ENCODE measurements at places on chromosomes 12 and 14.

- DNase-seq: no peak
Observed at GRCh38 chr14:104446611-104447010, 133.0 kb upstream of the C14orf180 start.

- no peak for DNase-seq
Observed at GRCh38 chr12:67573566-67573965, 75.0 kb upstream of the DYRK2 start.

DNA sequence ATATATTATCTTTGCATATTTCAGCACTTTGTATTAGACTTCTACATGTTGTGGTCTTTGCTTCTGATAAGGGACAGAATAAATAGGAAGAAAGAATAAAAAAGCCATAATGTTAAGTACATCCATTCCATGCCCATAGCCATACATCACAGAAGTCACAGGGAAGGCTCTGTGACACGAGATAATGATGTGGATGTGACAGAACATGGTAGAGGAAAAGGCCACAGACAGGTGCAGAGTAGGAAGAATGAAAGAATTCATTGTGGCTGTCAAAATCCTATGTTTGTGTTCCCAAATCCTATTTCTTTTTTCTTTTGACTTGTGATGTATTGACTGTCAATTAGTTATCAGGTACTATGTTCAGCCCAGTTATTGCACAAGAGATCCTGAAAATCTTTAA is 38.4 kb downstream of the BICD1 start:
- DNase-seq: no peak

DNA sequence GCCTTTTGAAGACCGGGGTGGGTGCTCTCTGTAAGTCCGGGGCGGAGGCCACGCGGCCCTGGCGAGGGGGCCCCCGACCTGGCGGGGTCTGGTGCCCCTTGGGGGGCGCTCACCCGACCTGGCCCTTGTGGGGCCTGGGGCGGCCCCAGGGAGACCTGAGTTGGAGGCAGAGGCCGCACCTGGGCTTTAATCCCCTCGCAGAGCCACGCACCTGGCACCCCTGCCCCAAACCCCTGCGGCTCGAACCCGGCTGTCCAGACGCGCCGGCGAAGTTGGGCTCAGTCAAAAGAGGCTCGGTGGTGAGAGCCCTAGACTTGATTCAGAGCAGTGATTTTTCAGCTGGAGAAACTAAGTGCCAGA is 267 bp downstream of the CFAP251 start:
- no peak for DNase-seq

- no peak for DNase-seq
Observed at GRCh38 chr12:92193063-92193462, 47.4 kb upstream of the BTG1 start.

DNA sequence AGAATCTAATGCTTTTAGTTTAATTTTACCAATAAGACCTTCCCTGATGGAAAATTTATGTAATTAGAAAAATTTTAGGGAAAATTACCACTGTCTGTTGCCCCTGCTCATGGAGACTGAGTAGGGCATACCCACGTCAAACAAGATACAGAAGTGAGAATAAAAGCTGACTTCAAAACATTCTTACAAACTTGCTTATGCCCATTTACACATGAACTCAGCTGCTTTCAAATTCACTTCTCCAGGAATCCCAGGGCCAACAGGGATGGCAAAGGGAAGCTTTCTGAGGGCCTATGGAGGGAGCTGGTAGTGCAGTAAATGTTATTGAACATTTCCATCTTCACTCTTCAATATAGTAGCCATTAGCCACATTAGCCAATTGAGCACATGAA is 4.8 kb upstream of the NINJ2 start:
- DNase-seq: no peak

DNA sequence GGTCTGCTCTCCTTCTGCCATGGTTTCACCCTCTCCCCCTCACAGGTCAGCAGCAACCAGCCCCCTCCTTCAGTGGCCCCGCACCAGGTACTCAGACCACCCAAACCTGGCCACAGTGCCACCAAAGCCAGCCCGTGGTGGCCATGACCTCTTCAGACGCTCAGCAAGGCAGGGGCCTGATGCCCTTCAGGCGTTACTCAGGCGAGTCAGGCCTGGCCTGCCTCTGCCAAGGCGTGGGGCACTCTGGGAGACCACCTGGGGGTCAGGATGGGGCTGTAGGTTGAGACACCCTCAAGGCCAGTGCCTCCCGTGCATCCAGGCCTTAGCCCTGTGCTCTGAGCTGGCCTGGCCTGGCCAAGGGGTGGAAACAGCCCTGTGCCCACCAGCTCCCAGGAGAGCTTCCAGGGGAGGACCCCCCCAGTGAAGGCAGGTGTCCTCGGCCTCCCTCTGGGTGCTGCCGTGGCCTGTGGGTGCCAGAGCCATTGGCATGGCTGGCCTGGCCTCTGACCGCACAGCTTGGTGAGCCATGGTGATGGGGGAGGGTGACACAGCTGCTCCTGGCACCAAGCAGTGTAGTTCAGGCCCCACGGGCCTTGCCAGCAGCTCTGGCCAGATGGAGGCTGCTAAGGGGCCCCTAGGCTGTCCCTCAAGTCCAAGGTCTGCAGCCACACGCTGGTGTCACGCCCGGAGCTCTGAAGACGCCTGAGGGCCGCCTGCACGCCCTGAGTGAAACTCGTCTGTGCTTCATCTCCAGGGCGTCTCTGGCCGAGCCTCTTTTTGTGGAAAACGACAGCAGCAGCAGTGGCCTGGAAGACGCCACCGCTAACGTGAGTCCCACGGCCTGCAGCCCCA is 15.1 kb downstream of the XRCC3 start:
- no peak for DNase-seq

All from MCF 10A (cell line).